Stimulated activated CD4-positive, alpha-beta T cell treated with anti-CD3 and anti-CD28 coated beads, TNF-alpha, amount 100 ng/mL, for 48 hours (primary cell): ENCODE measurements at places on chromosomes 5 and 9.
A peak's percentile ranks its signal among the peaks of the same experiment; 100 is the strongest.

DNA sequence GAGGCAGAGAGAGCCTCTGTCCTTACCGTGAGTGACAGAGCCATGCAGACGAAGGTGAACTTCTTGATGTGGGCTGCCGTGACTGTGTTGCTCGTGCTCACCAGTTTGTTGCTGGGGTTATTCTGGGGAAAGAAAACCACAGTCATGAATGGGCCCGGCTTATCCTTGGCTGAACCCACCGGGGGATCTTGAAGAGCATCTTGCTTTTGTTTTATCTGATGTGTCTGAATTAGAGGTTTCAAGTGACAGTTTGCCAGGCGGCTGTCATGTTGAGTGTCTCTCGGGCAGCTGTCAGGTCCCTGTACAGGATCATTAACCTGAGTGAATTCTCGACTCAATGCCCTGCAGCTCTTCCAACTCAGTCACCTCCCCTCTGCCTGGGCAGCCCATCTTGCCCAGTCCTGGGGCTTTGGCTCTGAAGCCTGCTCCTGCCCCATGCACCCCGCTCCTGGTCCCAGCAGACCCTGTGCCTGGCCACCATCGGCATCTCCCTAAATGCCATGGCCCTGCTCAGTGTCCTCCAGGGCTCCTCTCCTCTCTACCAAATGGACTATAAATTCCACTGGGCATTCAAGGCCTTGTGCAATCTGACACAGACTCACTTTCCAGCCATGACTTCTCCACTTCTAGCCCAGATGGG, 77.4 kb downstream of the OTULIN start:
- DNase-seq = no peak

GRCh38 chr9:89212171-89212570, 33.6 kb upstream of the SHC3 start:
- no peak for DNase-seq

GRCh38 chr9:16901590-16901989, 31.1 kb upstream of the BNC2 start:
- no peak for DNase-seq

GRCh38 chr9:28289746-28290145, 716.5 kb upstream of the C9orf72 start:
- DNase-seq = no peak

- no peak for DNase-seq
Measured at GRCh38 chr5:74641735-74642542, 1.4 kb upstream of the ENC1 start.

GRCh38 chr5:133754575-133755169, 142.3 kb upstream of the FSTL4 start:
- no peak for DNase-seq

DNA sequence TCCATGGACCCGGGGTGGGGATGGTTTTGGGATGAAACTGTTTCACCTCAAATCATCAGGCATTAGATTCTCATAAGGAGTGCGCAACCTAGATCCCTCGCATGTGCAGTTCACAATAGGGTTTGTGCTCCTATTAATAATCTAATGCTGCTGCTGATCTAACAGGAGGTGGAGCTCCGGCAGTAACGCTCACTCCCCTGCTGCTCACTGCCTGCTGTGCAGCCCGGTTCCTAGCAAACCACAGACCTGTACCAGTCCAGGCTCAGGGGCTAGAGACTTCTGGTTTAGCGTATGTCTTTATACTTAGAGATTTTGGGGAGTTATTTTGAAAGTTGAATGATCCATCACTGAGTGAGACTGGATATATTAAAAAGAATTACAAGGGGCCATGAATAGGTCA, 50.2 kb downstream of the RICTOR start:
- no peak for DNase-seq

DNA sequence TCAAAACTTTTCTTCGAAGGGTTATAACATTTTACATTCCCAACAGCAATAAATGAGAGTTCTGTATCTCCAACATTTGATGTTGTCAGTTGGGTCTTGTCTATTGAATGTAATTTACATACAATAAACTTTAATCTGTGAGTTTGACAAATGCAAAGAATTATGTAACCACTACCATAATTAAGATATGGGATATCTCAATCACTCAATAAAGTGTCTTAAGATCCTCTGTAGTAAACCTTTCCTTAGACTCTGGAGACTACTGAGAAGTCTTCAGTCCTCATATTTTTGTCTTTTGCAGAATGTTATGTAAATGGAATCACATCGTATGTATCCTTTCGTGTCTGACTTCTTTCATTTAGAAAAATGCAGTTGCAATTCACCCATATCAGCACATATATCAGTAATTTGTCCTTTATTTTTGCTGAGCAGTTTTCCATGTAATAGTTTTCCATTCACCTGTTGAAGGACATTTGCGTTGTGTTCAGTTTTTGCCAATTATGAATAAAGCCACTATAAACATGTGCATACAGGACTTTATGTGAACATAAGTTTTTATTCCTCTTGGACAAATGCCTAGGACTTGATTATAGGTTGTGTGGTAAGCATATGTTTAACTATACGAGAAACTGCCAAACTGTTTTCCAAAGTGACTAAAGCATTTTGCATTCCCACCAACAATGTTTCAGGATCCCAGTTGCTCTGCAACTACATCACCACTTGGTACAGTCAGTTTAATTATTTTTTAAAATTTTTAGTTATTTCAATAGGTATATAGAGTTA, 784.6 kb upstream of the ZNF608 start:
- DNase-seq = no peak

DNA sequence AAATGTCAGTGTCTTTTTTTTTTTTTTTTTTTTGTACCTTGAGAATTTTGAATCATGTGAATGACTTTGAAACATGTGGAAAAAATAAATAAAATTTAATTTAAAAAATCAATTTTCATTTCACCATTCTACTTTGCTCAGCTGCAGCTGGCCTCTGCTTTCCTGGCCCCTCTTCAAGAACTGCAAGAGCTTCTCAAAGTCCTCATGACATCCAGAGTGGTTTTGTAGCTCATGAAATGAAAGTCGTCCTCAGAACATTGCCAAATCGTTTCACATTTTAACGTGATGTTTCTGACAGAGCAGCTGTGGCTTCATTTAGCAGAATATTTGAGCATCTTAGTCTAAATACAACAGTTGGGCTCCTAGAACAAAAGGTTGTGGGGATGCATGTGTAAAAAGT, 47.9 kb upstream of the TMEM215 start:
- no peak for DNase-seq

DNA sequence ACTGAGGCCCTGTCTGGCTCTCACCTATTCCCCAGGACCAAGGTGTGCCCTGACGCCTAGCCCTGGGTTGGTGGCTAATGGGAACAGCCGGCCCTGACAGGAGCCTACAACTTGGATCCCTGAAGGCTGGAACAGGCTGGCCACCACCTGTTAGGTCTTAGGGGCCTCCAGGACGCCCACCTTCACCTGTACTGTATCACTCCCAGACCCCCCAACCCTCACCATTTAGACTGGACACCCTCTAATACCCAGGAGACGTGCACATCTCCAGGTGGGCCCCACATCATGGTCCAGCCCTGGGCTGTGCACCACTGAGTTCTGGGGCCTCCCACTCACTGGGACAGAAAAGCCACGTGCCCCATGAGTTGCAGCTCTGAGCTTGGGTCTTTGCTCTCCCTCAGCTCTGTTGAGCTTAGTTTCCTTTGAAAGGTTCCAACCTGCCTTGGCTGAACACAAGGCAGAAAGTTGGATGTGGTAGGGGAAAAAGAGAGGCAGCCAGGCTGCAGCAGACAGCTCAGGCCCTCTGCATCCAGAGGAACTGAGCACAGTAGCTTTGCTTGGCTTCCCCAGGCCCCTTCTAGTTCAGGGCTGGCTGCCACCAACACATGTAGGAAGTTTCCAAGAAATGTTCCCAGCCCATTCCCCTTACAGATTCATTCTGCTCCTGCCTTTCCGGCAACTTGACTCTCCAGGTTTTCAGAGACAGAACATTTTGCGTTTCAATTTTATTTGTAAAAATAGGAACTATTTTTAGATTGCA, 116.8 kb upstream of the TBC1D2 start:
- DNase-seq = no peak

- no peak for DNase-seq
Measured at GRCh38 chr5:33312571-33313549, 127.9 kb upstream of the TARS1 start.

- no peak for DNase-seq
Measured at GRCh38 chr9:83140061-83140460, 77.1 kb upstream of the RASEF start.

DNA sequence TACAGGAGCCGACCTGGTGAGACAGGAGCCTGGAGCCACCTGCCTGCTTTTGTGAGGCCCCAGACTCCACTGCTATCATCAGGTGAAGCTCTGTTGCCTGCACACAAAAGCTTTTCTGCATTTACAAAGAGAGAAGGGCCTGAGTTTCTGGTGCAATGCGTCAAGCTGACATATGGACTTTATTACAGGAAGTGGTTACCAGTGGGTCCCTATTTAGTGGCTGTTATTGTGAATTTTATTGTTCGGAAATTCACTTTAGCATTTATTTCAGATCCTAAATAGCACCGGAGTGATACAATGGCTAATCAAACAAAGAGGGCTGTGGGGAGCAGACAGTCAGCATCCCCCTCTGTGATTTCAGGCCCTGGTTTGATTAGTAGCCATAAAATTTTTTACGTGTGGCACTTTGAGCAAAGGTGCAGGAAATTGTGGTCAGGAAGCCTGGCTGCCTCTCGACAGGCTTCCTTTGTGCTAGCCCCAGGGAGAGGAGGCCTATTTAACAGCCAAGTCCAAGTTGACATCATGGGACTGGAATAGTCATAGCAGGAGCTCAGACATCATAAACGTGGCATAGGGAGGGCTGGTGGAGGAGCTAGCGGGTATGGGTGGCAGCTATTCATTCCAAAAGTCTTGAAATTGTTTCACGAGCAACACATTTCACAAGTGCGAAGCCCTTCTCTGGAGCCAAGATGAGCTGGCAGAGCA, 8.4 kb downstream of the TGFBI start:
- peak; percentile 27 for DNase-seq

GRCh38 chr5:43588842-43589241, 14.1 kb upstream of the NNT start:
- no peak for DNase-seq

GRCh38 chr9:121529237-121529987, 29.8 kb upstream of the GGTA1 start:
- no peak for DNase-seq

DNA sequence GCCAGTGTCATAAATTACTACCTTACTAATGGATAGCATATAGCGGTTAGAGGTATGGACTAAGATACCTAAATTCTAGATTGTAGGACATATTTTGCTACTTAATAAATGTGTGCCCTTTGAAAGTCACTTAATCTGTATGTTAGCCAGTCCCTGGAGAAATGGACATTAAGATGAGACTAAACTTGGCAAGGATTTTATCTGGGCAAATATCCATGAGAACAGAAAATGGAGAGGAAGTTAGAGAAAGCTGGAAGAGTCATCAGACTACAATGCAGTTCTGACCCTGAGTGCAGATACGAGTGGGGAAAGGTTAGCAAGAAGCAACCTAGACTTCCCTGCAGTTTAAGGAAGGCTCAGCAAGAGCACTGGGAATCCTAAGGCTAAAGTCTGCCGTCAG, 33.0 kb downstream of the TBCA start:
- no peak for DNase-seq

GRCh38 chr5:96940586-96940985, 4.7 kb downstream of the LNPEP start:
- no peak for DNase-seq

DNA sequence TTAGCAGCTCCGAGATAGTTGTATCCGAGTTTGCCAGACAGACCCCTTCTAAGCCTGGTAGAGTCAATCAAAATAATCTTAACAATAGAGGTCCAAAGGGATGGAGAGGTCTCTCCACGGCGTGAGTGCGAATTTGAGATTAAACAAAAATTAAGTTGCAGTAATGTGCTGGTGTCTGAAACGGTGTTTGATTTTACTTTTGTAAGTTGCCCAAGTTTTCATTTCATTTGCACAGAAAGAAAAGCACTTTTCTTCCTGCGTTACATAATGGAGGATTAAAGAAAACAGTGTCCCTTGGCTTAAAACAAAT, 1.2 kb downstream of the IRX1 start:
- DNase-seq = no peak

DNA sequence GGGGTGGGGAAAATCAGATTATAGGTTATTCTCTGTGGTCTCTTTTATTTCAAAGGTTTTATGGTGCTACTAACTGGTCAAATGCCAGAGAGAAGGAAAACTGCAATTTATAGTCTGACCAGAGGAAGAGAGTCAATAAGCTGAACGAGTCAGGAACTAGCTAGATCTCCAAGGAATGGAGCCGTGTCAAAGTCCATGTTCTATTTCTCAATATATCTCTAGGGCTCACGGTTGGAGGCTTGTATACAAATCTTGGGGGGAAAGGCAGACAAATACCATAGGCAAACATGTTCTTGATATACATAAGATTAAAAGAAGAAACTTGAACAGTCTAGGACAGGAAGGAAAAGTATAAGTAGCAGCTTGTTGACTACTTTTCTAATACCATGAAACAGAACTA, 627.1 kb downstream of the PDE4D start:
- DNase-seq = no peak

DNA sequence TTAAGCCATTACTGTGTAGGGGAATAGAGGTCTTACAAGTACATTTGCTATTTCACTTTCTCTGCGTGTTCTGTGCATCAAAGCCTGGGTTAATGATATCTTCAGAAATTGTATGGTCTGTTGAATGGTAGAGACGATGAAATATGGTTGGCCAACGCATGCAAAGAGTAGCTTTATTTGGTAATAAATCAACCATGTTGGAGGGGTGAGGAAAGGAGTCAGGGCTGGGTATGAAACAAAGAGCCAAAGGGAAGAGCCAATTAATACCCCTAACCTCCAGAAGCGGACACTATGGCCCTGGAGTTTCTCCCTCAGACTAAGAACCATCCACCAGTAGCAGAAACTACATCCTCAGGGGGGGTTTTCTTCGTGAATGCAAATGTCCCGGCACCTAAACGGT, 1974.0 kb upstream of the WWC1 start:
- no peak for DNase-seq

GRCh38 chr5:138701678-138702077, 51.5 kb upstream of the CTNNA1 start:
- DNase-seq = no peak

- no peak for DNase-seq
Measured at GRCh38 chr5:97495301-97495700, 312.3 kb upstream of the RIOK2 start.

DNA sequence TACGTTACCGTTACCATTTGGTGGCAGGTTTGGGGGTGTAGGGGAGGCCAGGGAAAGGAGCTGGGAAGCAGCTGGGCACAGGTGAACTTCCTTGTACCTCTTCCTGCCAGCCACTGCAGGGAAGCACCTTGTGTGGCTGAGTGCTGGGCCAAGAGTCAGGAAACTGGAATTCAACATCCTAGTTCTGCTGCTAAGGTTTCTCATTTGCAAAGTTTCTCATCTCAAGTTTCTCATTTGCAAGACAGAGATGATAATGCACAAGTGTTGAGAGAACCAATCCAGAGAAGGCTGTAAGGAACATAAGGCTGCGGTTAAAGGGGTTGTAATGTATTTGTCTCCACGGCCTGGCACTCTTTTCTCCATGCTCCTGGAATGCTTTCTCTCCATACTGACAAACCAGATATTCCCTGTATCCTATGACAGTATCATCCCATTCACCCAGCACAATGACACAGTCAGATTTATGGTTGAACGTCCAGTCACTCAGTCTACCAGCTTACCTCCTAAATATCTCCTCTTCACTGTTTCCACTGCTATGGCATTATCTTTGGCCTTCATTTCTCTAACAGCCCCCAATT, 33.6 kb upstream of the LARP1 start:
- no peak for DNase-seq
